Activated T-cell treated with anti-CD3 and anti-CD28 coated beads for 24 hours (primary cell): ENCODE measurements at places on chromosomes 1 and 21.

DNA sequence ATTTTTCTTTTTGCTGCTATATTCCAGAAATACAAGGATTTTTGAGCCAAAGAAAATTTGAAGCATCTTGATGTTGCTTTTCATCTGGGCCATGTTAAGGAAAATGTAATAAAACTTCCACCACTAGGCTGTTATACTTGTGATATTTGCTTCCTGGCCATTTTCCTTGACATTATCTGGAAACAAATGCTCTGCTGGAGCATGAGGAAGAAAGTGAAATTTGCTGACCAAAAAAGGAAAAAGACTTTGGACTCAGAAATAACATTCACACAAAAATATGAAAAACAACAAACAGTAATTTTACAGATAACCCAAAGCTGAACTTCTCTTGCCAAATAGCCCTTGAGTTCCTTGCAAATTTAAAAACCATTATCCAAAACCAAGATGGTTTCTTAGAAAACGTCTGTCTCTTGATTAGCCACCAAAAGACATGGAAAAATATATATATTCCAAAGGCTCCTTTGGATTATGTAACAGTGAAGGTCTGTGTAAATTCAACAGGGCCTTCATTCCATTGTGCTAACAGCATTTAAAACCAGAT lies 344.5 kb downstream of the LMX1A start:
- DNase-seq = no peak

GRCh38 chr1:111629190-111629954 lies 9.8 kb downstream of the RAP1A start:
- DNase-seq = no peak

DNA sequence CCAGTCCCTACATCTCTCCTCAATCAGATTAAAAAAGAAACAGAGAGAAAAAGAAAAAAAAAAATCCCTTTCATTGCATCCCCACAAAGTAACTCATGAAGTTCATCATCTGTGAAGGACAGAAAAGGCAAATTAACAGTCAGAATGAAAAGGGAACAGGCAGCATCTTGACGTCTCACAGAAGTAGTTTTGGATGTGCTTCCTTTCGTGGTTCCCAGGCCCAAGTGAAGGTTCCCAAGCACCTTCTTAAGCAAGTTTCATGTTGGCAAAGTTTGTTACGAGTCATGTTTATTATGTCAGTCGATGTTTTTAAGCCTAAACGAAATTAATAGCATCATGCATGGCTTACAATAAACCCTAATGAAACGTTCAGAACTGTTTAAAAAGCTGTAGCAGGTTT lies 475.2 kb downstream of the SETD4 start:
- no peak for DNase-seq

GRCh38 chr1:154873321-154873950 lies 3.4 kb upstream of the KCNN3 start:
- no peak for DNase-seq

- no peak for DNase-seq
These were observed 116.1 kb downstream of the SPATA17 start for GRCh38 chr1:217747156-217747769.

DNA sequence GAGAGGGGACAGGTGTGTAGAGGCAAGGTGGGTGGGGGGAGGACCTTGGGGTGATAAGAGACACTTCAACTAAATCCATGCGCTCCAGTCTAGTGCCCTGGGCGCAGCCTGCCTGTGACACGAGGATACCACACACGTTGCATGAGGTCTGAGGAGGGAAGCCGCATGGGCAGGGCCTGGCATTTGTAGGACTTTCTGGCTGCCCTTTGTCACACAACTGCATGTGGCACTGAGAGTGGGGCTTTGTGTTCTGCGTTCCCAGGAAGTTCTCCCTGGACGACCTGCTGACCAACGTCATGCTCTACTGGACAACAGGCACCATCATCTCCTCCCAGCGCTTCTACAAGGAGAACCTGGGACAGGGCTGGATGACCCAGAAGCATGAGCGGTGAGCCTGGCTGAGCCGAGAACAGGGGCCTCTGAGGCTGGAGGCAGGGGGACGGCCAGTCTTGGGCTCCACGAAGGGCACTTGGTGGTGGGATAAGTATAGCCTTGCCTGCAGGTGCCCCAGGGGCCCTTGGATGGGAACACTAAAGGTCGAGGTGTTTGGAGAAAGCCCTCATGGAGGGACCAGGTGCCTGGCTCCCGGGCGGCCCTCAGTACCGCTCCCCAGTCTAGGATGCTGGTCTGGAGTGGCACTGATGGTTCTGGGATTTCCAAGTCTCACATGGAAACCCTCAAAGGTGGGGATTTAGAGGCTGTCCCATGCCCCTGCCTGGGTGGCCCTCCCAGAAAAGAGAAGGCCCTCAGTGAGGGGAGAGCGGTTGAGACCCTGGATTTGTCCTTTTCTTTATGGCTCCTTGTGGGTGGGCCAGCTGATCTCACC lies 34.5 kb downstream of the EPHX1 start:
- no peak for DNase-seq
